ENCODE measurements at places on chromosomes 3 and 15.

DNA sequence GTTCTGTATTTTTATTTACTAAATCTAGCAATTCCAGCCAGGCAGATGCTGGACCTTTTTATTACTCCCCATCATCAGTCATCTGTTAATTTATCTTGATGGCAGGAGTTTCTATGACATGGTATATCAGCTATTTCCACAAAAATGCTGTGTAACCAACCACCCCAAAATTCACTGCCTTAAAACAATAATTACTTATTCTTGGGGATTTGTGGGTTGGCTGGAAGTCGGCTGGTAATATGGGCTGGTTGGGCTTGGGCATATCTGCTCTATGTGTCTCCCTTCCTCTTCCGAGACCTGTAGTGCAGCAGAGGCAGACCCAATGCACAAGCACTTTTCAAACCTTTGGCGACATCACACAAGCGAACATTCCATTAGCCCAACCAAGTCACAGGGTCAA lies 92.1 kb upstream of the UBE2E1 start:
- no peak for DNase-seq

DNA sequence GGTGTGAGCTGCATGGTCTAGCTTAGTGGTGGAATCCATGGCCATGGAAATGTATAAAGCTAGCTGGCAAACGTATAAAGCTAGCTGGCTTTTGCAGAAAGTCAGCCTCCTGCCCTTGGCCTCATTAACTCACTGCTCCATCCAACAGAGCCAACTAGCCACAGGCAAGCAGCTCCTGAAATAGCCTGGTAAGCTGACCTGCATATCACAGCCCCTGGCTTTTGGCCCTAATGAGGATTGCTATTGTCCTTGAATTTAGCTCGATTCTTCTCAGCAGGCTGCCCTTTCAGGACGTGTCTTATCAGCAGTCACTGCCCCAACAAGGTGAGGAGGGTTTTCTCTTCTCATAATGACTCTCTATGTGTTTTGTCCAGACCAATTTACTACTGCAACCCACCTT lies 446.8 kb downstream of the WDR72 start:
- no peak for DNase-seq

DNA sequence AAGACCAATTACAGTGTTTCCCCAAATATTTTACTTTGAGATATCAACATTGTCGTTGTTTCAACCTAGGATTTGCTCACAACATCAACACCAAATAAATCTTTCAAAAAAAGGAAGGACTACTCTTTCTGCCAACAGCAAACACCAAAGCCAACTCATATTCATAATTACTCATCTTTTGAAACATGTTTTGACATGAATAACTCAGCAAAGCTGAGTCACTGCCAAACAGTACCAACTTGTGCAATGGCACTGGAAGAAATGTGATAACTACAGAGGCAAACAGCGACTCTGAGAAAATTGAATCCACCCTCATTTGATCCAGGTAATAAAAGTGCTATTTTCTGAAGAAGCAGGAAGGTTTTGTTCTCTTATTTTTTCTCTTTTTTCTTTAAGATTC lies 67.2 kb downstream of the PEX5L start:
- no peak for DNase-seq

DNA sequence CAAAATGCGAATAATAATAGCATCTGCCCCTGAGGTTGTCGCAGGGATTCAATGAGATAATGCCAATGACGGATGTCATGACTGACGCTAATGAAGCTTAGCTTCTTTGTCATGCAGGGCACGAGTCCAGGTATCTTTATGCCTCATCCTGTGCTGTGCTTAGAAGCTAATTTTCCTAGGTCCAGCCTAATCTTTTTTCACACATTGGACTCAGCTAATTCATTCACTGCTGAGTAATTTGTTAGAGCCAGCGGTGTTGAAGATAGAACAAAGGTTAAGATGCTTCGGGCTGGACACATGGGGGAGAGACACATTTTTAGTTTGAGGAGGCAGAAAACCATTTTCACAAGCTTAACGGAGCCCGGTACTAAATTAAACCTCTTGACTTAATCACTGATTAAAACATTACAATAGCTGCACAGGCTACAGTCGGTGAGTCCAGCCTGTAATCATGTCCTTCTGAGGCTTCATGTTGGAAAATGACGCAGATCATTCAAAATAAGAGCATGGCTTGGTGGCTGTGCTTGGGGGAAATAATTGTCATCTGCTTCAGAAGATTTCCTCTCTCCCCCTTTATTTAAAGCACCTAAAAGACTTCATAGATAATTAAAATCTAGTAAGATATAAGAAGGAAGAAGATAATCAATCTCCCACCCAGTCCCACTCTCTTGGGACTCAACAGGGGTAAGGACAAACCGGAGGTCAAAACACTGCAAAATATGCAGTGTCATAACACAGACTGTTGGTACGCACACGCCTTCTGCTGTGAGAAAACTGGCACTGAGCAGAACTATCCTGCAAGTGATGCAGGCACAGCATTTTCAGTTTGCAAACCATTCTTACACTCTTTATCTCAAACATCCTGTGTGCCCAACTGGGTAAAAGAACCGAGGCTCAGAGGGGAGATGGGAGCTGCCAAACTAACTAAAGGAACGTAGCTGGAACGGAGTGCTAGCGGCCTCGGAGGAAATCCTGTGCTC lies 3.3 kb upstream of the CCDC174 start:
- DNase-seq: no peak

GRCh38 chr15:100349696-100350433 lies 8.1 kb upstream of the ADAMTS17 start:
- DNase-seq: peak; percentile 93

GRCh38 chr3:65030014-65030627 lies 342.3 kb upstream of the ADAMTS9 start:
- no peak for DNase-seq

DNA sequence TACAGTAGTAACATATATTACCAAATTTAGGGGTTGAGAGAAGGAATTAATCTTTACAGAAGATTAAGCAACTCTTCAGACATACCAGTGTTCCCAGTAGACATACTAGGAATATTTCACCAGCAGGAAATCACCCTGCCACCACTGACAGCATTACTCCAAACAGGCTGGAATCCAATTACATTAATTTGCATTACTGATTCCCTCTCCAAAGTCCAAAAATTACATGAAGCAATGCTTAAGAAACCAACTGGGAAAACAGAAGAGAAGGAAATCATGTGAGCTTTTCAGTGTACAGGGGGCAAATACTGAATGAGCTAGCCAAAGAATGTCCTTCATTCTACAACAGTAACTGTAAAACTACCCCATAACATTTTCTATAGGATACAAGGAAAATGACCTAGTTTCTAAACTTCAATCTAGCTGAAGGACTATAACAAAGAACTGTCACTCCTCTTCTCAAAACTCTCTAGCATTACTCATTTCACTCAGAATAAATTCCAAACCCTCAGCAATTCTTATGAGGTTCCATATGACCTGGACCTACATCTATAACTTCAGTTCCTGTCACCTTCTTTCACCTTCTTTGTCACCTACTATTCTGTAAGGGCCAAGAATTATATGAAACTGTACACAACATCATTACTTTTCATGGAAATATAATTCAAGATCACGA lies 72.7 kb downstream of the INO80 start:
- DNase-seq: no peak

GRCh38 chr15:66312144-66312543 lies 18.8 kb downstream of the DIS3L start:
- DNase-seq: no peak

GRCh38 chr3:97860364-97860763 lies 38.6 kb downstream of the CRYBG3 start:
- no peak for DNase-seq

DNA sequence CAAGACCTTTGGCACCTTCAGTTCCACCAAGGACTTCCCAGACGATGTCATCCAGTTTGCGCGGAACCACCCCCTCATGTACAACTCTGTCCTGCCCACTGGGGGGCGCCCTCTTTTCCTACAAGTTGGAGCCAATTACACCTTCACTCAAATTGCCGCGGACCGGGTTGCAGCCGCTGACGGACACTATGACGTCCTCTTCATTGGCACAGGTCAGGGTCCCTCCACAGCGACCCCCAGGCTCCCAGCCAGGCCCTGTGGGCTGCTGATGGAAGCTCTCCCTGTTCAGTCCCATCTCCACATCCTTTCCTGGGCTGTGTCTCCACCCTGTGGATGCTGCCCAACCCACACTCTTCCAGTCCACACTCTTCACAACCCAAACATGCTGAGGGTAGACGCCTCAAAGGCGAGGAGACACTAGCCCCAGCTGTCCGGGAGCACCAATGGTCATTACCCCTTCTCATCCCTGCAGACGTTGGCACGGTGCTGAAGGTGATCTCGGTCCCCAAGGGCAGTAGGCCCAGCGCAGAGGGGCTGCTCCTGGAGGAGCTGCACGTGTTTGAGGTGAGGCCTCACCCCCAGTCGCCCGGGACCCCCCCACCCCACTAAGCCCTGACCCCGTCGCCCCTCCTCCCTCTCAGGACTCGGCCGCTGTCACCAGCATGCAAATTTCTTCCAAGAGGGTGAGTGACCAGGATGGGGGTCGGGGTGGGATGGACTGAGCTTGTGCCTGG lies 4.3 kb upstream of the LSMEM2 start:
- peak; percentile 83 for DNase-seq

DNA sequence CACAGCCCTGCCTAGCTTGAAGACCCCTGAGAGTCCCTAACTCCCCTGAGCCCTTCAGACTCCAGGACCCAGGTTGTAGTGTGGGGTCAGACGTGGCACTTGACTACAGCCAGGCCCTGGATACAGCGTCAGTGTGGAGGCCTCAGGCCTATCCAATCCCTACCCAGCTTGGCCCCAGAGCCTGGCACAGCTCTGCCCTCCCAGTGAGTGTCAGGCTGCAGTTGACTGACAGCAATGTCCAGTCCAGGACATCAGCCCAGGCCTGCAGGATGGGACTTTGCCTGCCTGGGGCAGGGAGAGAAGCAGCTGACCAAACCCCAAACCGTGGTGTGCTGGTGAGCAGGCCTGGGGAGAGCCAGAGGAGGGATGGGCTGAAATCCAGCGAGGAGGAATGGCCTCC lies 27.3 kb downstream of the KLF13 start:
- no peak for DNase-seq

GRCh38 chr3:13785853-13786436 lies 93.9 kb downstream of the WNT7A start:
- DNase-seq: no peak

GRCh38 chr3:188559072-188559429 lies 405.1 kb downstream of the LPP start:
- DNase-seq: no peak

GRCh38 chr3:49276475-49277382 lies at the start of gene C3orf62:
Gene C3orf62, minus strand, starts transcription at chr3:49277232. Its CDS starts 360 bp downstream, at chr3:49276872.
- DNase-seq: peak; percentile 91

- no peak for DNase-seq
These were observed 499.0 kb upstream of the ATP11B start for GRCh38 chr3:182294256-182294655.

GRCh38 chr3:104868291-104868690 lies 498.4 kb upstream of the ALCAM start:
- no peak for DNase-seq

GRCh38 chr3:183975981-183976662 lies 41.6 kb downstream of the ABCC5 start:
- no peak for DNase-seq

DNA sequence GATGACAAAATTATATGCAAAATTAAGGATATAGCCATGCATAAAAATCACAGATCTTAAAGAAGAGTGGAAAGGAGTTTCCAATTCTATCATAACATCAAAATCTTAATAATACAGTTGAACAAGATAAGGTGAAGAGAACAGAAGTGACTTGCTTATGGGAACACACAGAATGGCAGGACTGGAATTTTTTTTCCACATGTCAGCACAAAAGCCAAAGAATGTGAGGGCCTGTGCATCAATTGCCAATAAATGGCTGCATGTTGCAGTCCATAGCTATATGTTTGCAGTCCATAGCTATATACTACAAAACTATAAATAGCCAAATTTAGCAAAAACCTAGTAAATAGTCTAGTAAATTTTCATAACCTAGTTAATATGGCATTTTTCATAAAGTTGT lies 10.4 kb upstream of the MB21D2 start:
- no peak for DNase-seq

GRCh38 chr3:140910860-140911259 lies 30.8 kb upstream of the SLC25A36 start:
- DNase-seq: no peak

GRCh38 chr3:55203006-55203405 lies 275.1 kb upstream of the LRTM1 start:
- no peak for DNase-seq

DNA sequence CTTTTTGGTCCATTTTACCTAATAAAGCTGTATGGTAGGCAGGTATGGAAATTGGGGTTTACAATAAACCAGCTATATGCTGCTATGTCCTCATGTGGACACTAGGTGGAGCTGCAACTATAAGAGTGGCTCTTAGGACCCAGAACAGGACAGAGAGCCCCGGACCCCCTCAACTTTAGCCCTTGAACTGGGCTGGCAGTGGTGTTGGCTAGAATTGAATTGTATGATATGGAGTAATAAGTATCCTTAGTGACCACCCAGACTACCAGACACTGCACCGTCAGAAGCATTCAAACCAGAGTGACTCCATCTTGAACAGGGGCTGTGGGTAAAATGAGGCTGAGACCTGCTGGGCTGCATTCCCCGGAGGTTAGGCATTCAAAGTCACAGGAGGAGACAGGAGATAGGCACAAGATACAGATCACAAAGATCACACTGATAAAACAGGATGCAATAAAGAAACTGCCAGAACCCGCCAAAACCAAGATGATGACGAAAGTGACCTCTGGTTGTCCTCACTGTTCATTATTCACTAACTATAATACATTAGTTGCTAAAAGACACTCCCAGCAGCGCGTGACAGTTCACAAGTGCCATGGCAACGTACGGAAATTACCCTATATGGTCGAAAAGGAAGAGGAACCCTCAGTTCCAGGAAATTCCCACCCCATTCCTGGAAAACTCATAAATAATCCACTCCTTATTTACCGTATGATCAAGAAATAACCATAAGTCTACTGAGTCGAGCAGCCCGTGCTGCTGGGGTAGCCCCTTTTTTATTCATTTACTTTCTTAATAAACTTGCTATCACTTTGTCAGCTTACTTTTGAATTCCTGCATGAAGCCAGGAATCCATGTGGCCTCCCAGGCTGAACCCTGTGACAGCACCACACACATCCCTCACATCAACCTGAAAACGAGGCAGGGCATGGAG lies 68.7 kb upstream of the BLM start:
- peak; percentile 72 for DNase-seq

- no peak for DNase-seq
These were observed 660 bp upstream of the ADAMTSL3 start for GRCh38 chr15:83653288-83653638.

- no peak for DNase-seq
These were observed 208.4 kb upstream of the TLE3 start for GRCh38 chr15:70306081-70306480.

- DNase-seq: peak; percentile 63
These were observed 66.1 kb downstream of the RPN1 start for GRCh38 chr3:128584412-128585020.

GRCh38 chr15:45637141-45637540 lies 2.3 kb downstream of the SQOR start:
- no peak for DNase-seq

- no peak for DNase-seq
These were observed 59.6 kb upstream of the IQSEC1 start for GRCh38 chr3:13132731-13133410.

DNA sequence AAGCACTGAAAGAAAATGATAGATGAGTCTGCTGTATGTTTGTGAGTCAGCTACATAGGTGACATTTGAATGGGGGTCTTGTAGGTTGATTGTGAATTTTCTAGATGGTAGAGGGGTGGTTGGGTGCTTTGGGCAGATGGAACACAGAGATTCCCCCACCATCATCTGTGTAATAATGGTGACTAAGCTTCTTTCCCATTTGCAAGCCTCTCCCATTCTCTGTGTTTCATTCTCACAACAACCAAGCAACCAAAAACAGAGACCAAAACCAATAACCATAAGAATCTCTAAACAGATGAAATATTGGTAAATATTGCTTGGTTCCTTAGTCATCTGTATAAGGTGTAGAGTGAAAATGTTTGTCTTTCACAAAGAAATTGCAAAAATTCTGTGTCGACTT lies 17.8 kb upstream of the UTS2B start:
- DNase-seq: no peak

Data from activated CD4-positive, alpha-beta T cell treated with anti-CD3 and anti-CD28 coated beads, Interleukin-2, amount 50 U/mL, for 48 hours (primary cell).